ENCODE measurements at places on chromosomes 5 and 9.

- no peak for DNase-seq
Observed at GRCh38 chr5:93599399-93600120, 16.5 kb downstream of the NR2F1 start.

- DNase-seq: no peak
Observed at GRCh38 chr5:99379187-99379586, 450.4 kb upstream of the CHD1 start.

DNA sequence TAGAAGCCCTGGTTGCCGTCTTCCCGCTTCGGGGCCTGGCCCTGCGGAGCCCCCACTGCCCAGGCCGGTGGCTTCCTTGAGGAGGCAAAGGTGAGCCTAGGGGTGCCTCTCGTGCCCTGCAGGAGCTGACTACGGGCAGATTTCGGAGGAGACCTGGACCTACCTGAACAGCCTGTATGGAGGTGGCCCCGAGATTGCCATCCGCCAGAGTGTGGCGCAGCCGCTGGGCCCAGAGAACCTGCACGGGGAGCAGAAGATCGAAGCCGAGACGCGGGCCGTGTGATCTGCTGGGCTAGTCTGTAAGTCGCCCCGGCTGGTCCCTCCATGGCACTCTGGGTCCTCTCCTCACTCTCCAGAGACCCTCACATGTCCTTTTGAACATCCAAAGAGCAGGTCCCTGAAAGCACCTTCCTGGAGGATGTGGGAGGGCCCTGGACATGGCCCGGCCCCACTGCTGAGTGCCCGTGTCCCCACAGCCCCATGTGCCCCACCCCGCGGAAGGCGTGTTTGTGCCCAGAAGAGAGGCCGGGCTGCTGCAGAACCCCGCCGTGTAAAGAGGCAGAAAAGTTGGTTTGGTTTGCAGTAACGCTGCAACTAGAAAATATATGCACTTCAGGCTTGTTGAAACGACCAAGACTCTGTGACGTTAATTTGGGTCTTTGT lies 44.9 kb downstream of the USP20 start:
- DNase-seq: no peak

GRCh38 chr5:34892414-34892813 lies 22.9 kb downstream of the RAD1 start:
- DNase-seq: no peak

DNA sequence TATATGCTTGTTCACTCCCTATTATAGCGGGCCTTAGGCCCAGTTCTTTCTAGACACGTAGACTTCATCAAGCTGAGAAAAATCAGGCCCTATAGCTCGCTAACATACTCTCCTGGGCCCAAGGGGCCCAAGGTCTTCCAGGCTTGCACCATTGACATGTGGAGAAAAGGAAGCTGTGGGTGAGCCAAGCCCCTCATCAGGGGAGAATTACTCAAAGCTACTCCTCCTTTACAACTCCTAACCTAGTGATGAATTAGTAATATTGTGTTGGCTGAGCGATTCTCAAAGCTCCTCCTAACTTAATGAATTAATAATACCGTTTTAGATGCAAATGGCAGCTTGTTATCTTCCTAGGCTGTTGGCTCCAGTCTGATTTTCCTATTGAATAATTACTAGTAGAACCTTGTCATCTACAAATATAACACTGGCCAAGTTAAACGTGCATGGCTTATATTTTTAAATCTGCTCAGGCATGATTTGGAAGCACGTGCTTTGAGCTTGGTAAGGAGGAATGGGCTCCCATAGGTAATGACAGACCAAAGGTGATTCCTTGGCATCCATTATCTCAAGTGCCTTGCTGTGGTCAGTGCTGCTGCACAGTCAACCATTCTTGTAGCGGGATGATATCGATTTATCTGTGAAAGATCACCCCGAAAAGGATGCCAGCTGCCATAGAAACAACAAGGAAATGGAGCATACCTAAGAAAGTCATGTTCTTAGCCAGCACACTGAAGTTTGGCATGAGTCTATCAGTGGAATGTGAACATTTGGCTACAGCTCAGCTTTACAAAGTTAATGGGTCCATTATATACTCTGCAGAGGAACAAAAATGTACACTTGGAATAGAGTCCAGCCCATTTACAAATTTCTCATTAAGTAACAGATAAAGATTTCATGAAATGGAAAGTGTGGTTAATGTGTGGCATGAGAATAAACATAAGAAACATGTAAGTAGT lies 23.8 kb downstream of the LVRN start:
- DNase-seq: no peak

DNA sequence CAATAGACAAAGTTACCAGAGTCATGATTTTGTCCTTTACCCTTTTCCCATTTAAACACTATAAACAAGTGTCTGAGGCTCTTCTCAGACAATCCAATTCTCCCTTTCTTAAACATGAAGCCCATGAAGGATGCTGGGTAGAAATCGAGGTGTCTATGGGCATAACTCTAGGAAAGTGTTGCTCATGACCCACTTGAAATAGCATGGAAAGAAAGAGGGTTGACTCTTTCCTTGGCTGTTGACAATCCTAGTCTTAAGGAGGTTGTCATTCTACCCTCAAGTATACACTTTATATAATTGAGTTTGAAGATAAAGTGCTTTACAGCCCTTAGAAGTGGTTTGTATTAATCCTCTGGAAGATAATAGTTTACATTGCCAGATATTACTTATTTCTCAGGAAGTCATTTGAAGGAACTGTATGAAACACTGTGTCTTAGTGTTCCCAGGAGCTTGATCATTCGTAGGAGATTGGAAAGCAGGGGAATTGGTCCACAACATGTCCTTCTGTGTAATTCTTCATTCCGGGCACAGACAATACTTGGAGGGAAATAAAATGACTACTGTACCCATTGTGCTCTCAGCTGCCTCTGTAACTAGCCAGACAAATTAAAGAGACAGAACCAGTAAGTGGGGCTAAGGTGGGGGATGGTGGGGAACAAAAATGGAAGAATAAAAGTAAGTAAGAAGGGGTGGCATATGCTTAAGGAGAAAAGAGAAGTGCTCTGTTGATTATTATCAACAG lies 1078.3 kb upstream of the DMAC1 start:
- DNase-seq: no peak

DNA sequence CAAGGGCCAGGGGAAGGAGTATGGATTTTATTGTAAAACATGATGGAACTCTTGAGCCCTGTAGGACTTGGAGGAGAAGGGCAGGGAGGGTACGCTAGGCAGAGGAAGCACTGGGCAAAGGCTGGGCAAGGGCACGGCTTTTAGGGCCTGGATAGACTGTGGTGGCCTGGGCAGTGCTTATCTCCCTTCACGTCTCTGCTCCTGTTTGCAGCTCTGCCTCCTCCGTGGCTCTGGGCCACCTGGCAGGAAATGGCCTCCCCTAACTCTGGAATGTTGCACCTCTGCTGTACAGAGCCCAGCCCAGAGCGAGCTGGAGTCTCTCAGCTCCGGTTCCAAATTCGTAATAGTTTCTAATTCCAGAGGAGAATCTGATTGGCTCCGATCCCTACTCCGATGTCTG lies 12.2 kb upstream of the STC2 start:
- DNase-seq: no peak

DNA sequence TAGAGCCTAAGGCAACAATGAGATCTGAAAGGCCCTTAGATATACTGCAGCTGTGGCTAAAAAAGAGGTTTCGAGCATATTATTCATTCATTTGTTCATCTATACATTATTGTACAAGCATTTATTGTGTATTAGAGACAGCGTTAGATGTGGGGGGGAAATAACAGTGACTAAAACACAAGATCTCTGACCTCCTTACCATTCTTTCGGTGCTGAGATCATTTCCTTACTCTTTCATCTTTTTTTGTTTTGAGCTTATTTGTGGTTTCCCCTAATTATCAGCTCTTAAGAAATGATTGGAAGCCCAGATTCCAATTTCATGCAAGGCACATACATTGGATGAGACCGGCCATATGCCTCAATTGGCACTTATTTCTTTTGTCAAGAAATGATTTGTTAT lies 113.2 kb downstream of the SEC61B start:
- DNase-seq: no peak

- no peak for DNase-seq
Observed at GRCh38 chr5:111252799-111253545, 28.8 kb downstream of the CAMK4 start.

DNA sequence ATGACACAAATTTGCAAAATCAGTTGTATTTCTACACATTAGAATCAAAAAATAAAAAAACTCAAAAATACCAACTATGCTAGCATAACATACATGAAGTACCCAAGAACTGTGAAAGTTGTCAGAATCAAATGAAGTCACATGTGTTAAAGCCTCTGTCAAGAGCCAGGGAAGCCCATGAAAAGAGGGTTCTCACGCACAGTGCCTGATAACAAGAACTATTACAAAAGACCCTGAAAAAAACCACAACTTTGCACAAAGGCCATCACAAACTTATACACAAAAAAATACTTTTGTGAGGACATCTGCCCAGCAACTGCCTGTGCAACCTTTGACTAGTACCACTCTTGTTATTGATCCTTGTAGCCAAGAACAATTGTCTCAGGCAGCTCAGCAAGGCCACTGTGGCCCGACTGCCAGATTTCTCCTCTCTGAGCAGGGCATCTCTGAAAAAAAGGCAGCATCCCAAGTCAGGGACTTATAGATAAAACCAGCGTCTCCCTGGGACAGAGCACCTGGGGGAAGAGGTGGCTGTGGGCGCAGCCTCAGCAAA lies 28.9 kb upstream of the HNRNPA0 start:
- no peak for DNase-seq

DNA sequence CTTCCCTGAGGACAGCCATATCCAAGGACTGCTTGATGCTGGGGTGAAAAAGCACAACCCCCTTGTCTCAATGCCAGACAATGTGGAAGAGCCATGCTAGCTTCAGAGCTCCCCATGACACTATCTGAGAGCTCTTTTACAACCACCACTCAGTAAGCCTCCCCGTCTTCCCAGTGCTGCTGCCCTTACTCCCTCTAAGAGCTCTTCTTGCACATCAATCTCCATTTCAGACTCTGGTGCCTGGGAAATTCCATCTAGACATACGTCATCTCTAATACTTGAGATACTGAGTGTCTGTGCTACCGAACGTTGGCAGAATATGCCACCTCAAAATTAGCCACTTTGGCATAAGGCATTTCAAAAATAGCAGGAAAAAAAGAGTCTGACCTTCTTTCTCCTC lies 94.5 kb downstream of the EDIL3 start:
- DNase-seq: no peak

- DNase-seq: no peak
Observed at GRCh38 chr5:54563083-54563761, 45.7 kb downstream of the SNX18 start.

DNA sequence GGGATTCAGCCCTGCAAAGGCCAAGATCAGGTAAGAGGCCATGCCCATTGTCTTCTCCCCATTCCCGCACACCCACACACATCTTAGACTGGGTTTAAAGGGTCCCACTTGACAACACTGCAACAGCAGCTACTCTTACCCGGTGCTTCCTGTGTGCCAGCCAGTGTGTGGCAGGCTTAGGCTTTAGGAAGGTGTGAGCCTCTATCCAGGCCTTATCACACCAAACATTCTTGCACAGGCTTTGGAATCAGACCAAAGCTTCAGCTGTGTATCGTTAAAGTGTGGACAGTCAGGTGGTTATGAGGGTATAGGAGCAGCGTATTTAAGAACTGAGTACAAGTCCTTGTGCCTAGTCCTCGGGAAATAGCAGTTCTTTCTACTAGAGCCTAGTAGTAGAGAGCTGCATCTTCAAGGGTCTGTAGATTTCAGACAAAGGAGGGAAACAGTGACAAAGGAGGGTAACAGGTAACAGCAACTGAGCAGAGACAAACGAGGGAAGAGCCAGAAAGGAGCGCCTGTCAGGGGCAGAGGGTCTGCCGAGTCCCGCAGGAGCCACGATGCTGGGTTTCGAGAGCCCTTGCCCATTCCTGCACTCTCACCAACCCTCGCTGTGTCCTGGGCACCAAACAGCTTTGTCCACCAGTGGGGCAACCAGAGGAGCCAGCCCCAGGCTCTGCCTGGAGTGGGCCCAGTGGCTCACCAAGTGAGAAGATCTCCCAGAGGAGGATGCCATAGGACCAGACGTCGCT lies 30.9 kb downstream of the CSF1R start:
- DNase-seq: no peak

GRCh38 chr5:7078101-7078500 lies 317.8 kb upstream of the ADCY2 start:
- DNase-seq: no peak

GRCh38 chr9:124511891-124512805 lies 4.9 kb upstream of the NR5A1 start:
- no peak for DNase-seq

DNA sequence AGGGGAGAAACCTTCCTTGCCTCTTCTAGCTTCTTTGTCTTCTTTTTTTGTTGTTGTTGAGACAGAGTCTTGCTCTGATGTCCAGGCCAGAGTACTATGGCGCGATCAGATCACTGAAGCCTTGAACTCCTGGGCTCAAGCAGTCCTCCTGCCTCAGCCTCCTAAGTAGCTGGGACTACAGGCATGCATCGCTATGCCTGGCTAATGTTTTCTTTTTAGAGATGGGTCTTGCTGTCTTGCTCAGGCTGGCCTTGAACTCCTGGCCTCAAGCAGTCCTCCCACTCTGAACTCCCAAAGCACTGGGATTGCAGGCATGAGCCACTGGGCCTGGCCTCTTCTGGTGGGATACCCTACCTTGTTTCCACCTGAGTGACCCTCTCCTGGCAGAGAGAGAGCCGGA lies 3.4 kb upstream of the PAXX start:
- no peak for DNase-seq

GRCh38 chr5:157212307-157212706 lies 31.7 kb downstream of the ITK start:
- no peak for DNase-seq

GRCh38 chr5:27462936-27463335 lies 424.6 kb upstream of the CDH9 start:
- no peak for DNase-seq

- no peak for DNase-seq
Observed at GRCh38 chr5:60538955-60539866, 160.8 kb downstream of the DEPDC1B start.

GRCh38 chr5:159850160-159850559 lies 66.1 kb upstream of the ADRA1B start:
- no peak for DNase-seq

DNA sequence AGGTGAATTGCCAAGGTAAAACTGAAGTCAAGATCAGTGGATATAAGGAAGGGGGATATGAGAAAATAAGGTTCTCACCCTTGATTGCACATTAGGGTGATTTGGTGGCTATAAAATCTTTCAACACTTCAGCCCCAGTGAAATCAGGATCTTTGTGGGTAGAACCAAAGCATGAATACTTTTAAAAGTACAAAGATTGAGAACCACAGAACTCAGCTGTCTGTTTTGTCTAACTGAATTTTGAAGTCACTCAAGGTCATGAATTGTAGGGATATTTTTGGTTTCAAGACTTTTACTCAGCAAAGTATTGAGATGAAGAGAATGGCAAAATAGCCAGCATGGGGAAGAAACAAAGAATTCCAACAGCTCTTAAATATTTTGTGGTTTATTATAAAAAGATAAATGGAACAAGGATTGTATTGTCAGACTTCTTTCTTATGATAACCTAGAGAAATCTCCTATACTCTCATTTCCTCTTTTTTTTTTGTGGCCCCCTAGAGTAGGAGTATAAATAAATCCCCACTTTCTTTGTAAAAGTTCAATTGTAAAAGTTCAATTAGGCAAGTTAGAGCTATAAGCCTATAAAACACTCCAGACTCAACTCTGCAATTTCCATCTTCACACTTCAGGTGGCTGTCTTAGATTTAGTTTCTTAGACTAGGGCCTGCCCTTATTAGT lies 272.9 kb downstream of the PDE4D start:
- peak; percentile 12 for DNase-seq

GRCh38 chr5:35876922-35877321 lies 20.2 kb downstream of the IL7R start:
- no peak for DNase-seq

All from COLO829 (cell line).